ENCODE measurements at places on chromosomes 2 and 18.

- no peak for DNase-seq
These were observed 161.3 kb downstream of the INSIG2 start for GRCh38 chr2:118249531-118249930.

DNA sequence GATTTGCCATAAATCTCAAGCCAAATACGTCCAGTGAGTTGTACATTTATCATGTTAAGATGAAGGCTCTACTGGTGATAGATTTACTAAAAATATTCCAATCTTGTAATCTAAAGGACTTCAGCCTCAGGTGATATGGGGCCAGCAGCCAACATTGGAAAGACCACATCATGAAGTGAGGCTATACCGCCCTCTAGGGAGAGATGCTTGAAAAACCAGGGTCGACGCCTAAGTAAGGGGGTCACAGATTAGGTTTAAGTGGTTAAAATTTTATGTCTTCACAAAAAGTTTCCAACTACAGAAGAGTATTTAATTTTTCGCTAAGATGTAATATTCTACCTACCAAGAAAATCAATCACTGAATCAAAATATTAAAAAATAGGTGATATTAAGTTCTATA is 33.3 kb downstream of the DOCK10 start:
- DNase-seq: no peak

GRCh38 chr2:194327196-194327888 is 1329.7 kb upstream of the SLC39A10 start:
- no peak for DNase-seq

DNA sequence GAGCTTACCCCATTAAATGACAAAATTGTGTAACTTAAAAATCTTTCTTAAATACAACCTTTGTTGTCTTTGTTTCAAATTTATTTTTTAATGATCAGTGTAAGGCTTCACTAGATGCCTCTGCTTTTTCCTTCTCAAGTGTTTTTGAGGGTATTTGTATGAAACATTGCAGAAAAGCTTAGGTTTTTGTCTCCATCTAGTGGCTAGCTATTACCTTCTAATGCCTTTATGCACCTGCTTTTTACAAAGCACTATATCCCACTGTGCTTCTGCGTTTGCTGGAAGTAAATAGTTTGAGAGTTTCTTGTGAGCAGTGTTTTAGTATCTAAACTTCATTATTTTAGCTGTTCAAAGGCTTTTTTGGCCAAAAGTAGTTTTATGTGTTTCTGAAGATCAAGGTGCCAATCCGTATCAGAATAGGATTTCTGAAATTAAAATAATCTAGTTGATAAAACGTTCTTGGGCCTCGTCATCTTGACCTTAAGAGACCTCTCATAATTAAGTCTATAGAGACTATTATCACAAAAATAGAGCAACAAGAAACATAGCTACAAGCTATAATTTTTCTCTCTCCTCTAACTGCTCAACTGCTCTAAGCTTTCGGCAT is 47.0 kb downstream of the IWS1 start:
- no peak for DNase-seq

GRCh38 chr2:181558371-181558770 is 98.5 kb downstream of the CERKL start:
- DNase-seq: no peak

DNA sequence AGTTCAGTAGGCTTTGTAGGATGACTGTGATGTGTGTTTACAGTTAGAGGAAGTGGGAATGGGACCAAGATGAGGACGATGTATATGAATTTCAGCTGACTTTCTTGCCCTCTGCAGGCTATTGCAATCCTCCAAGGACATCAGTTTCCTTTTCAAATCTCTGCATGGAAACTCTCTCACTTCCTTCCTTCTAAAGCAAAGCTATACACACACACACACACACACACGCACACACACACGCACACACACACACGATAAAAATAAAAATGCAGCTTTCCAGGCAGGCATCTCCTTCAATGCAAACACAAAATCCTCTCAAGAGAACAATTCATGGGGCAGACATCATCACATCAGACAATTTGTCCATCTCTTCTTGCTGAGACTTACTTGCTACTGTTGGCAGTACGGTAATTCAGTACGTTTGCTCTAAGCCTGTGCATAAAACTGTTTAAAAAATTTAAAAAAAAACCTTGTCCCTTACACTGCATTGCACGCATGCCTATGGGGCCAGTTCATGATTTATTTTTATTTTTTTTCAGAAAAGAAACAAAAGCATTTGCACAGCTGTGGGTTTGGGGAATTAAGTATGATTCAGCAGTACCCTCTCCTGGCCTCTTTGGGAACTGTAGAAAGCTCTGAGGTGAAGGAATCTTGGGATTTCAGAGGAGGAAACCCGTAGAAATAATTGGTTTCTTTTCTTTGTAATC is 27.1 kb upstream of the ICOS start:
- DNase-seq: no peak

- no peak for DNase-seq
These were observed at the start of gene PRKCE for GRCh38 chr2:45651415-45652089. TSS of gene PRKCE (plus strand) at chr2:45651675.

DNA sequence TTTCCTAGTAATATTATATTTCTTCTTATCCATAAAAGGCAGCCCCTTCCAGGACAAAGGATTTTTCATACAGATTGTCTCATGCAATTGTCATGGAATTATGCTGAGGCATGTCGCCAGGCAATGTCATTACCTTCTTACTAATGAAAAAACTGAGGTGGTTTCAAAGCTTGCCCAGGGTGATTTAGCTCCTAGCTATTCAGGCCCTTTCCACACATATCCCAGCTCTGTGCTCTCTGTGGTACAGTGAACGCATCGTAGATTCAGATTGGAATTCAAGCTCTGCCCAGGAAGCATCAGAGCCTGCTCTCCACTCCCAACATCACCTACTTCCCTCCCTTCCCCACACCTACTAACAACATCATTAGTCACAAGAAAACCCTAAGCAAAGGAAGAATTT is 60.1 kb downstream of the ATP8B1 start:
- no peak for DNase-seq

- no peak for DNase-seq
These were observed 561.0 kb downstream of the ARHGAP15 start for GRCh38 chr2:143690235-143690634.

GRCh38 chr2:7609556-7609955 is 692.3 kb downstream of the RNF144A start:
- no peak for DNase-seq

DNA sequence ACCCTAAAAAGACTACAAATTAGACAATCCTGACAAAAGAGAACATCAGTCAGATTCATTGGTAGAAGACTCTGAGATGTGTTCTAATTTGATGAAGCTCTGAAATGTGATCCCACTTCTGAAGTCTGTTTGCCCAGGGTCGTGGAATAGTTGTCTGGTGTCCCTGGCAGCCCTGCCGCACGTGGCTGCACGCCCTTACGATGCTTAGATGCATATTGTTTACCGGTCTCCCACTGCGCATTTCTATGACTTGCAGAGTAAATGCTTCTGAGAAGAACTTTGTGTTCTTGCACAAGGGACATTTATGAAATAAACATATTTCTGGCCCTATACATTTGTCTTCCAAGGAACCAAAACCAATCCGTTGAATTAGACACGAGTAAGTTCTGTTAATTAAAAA is 243.2 kb downstream of the BABAM2 start:
- no peak for DNase-seq

DNA sequence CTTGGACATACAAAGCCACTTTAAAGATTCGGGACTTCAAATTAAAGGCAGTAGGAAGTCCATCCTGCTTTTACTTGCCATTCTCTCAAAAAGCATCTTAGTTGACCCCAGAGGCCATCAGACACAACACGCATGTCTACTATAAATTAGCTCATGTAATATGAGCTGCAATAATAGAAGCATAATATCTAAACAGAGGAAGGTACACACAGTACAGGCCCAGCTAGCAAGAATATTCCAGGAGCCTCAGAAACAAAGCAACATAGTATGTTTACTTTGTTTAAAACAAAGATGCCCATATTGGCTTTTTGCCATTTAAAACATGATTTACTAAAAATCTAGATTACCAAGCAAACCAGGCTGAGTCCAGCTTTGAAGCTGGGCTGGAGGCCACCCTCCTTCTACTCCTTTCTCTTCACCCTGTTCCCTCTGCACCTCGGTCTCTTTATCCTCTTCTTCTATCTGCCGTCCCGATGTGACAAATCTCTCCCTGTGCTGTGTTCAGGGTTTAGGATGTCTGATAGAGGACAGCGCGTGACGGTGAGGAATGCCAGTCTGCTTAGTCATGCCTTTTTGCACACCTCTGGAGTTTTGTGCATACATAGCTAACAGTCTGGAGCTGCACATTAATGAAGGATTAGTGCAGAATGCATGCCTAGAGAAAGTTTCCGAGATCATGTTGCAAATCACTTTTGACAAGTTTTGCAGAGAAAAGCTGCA is 28.2 kb downstream of the DTNA start:
- DNase-seq: no peak

DNA sequence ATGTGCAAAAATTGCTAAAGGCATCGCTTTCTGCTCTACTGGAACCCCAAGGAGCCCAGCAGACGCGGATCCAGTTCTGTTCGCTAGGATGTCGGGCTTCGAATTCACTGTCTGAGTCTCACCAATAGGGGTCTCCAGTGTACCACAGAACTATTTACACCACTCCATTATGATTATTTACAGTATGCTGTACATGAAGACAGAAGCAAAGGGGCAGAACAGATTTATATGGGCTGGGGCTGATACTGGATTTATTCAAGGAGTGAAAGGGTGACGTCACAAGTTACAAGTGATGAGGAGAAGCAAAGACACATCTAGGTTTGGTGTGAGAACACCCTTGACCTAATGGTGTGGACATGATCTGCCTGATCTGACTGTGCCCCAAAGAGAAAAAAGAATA is 185.3 kb upstream of the ATP5MC3 start:
- DNase-seq: no peak

DNA sequence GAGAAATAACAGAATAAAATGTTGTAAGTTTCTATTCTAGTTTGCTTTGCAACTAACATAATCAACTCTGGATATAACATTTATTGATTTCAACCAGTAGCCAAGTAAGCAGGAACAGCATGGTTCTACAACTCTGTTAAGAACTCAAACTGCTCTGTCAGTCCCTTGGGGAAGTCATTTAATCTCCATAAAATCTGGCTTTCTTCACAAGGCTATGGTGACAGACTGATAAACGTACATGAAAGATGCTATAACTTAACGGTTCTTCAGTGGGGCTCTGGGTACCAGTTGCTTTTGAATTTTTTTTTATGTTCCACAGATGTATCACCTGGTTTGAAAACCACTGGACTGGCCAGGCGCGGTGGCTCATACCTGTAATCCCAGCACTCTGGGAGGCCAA is 10.3 kb downstream of the PSME4 start:
- no peak for DNase-seq

DNA sequence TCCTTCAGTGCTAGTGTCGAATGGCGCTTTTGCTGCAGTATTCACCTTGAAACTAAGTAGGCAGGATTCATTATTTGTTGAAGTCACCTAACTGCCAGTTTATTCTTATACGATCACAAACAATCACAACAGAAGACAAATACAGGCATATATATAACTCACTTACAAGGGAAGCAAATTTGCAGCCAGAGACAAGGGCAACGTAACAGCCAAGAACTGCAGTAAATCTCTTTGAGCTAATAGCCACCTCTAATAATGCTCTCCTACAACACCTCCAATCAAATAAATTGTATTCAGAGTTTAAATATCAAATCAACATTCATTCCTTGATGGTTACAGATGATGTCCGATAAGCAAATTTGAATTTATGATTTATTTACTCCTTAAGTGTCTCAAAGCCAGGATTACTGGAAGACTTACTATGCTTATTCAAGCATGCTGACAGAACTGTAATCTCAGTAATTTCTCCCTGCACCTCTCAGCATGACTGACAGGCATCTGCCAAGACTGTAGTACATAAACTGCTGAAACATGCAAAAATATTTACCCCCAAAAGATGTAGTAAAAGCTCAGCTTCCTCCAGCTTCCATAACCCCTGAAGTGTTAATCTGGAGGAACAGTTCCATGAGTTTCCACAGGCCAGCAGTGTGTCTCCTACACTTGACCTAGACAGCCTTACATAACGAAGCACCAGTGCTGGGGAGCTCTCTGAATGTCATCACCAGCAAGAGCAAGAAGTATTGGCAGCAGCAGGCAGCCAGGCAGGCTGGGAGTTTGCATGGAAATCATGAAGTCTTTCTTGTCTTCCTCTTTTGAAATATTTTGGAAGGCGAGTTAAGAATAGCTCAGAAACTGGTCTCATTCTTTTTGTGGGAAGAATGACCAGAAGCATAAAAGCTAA is 20.9 kb upstream of the SCN1A start:
- DNase-seq: no peak

DNA sequence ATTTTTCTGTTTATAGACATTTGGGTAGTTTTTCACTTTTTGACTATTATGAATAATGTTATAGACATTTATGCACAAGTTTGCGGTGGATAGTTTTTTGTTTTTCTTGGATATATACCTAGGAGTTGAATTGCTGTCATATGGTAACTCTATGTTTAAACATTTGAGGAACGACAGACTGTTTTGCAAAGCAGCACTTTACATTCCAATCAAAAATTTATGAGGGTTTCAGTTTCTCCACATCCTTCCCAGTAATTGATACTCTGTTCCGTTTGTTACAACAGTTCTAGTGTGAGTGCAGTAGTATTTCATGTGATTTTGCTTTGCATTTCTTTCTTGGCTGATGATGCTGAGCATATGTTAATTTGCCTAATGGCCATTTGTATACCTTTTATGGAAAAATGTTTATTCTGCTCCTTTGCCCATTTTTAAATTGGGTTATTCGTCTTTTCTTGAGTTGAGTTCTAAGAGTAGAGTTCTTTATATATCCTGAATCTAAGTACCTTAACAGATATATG is 617.3 kb upstream of the LRATD1 start:
- DNase-seq: no peak

DNA sequence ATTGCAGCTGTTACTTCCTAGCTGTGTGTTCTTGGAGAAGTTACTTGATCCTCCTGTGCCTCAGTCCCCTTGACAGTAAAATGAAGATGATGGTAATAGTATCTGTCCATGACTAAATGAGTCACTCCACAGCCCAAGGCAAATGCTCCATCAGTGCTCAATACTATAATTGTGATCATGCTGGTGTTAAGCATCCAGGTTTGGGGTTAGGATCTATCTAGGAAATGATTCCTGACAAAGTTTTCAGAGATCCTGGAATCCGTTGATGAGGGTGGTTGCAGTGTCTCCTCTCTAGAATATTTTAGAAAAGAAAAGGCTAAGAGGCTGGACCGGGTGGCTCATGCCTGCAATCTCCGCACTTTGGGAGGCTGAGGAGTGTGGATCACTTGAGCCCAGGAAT is 2.7 kb upstream of the PRELID3A start:
- DNase-seq: no peak

- DNase-seq: no peak
These were observed 255.4 kb downstream of the NDUFA10 start for GRCh38 chr2:239769554-239770245.

GRCh38 chr2:215928086-215928485 is 85.3 kb downstream of the MREG start:
- no peak for DNase-seq
